Activated CD4-positive, alpha-beta T cell treated with anti-CD3 and anti-CD28 coated beads, Interleukin-10, Interleukin-2, amounts not matched to agents 100 ng/mL and 50 ng/mL, durations not matched to agents 16 hours and 8 hours (primary cell): ENCODE measurements at places on chromosomes 12 and 14.

- peak; percentile 84 for DNase-seq
Measured at GRCh38 chr14:73758392-73759182, 44.4 kb upstream of the PNMA1 start.

GRCh38 chr12:68957273-68957672, 24.3 kb upstream of the CPM start:
- DNase-seq = no peak

- DNase-seq = no peak
Measured at GRCh38 chr14:89254166-89254909, 162.7 kb downstream of the FOXN3 start.

DNA sequence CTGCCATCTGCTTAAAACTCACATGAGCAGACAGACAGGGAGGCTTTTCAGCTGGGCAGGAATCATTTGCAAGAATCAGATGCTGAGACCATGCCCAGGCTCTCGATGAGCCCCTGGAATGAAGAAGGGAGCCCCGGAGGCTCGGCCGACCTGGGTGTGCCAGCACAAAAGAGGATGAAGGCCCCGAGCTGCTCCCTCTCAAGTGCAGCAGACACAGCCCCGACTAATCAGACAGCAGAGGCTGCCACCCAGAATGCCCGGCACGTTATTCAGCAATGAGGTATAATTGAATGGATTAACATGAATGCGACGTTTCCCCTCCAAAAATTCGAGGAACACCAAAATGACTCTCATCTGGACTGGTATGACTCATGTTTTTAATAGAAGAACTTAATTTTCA, 58.9 kb downstream of the BCL11B start:
- peak; percentile 66 for DNase-seq

DNA sequence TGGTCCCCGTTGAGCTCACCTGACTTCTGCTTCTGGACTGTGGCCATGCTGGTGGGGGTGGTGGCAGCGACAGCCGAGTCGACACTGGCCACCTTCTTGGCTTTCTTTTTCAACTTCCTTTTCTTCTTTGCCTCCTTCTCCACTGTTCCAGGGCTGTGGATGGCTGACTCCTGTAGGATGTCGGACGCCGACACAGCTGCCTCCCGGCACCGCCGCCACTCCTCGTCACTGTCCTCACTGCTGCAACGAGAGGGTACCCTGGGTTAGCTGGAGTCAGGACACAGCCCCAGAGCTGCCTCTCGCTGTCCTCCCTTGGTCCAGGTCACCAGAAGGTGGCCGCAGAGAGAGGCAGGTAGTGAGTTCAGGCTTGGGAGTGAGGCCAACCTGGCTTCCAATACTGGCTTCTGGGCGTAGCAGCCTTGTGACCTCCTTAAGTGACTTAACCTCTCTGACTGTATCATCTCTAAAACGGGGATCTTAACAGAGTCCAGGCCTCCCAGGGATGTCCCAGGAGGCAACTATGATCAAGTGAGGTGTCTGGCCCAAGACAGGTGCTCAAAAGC, 12.0 kb downstream of the C12orf43 start:
- no peak for DNase-seq

DNA sequence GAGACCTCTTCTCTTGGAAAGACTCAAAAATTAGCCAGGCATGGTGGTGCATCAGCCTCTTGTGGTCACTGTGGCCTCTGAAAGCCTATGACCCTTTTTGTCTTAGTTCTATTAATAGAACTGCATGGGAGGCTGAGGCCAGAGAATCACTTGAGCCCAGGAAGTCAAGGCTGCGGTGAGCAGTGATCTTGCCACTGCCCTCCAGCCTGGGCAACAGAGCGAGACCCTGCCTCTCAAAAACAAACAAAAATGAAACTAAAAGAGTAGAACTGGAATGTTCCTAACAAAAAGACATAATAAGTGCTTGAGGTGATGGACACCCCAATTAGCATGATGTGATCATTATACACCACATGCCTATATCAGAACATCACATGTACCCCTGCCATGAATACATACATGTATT, 197.0 kb upstream of the EEA1 start:
- DNase-seq = no peak

DNA sequence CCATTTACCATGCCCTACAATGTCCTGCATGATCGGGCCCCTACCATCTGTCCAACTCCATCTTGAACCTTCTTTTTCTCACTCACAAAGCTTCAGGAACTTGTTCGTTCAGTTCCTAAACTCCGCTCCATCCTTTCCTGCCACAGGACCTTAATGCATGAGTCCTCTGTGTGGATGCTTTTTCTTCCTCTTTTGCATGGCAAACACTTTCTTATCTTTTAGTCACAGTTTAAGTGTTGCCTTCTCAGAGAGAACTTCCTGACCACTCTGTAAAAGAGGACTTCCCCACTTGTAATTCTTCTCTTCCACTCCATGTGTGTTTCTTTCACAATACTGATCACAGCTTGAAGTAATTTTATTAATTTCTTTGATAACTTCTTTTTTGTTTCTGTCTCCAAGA, 54.4 kb upstream of the ETV6 start:
- DNase-seq = no peak

- DNase-seq = no peak
Measured at GRCh38 chr12:41327096-41327895, 139.2 kb downstream of the PDZRN4 start.
